ENCODE measurements at places on chromosomes 11 and 22. TPM values are rescaled to one million over a fixed set of nuclear protein-coding genes. Genes with fewer than 3 reads are reported as not detected.

OR5L2 gene
- polyA plus RNA-seq: not detected

- no peak for DNase-seq
Measured at GRCh38 chr11:85680897-85681296, 5.1 kb downstream of the CCDC89 start.

GRCh38 chr11:78193806-78194205, 5.1 kb downstream of the USP35 start:
- no peak for DNase-seq

DNA sequence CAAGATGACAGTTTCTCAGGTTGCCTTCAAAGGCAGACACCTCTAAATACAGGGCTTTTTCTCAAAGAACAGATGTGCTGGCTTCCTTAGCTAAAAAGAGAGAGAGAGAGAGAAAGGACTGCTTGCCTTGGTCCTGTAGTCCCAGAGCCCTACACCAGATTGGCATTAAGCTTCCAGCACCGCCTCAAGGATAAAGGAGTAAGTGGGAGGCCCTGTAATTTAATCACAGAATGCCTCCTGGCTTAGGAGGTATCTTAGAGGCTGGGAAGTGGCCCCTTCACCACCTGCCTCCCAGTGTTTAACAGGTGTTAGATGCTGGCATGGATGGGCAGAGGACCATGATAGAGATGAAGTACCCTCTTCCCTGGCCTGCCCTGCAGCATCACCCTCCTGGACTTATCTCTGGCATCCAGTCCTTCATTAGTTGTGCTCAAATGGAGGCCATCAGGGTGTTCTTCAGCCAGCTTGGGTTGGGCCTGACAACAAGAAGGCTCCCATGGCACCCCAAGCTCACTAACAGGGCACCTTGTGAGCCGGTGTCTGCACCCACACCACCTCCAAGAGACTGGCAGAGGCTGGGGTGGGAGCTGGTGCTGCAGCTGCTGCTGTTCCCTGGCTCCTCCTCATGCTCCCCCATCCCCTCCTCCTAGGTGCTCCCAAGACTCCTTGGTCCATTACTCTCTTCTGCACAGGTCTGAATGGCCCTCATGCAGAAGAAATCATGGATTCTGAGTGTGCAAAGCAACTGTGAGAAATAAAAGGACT, 32.5 kb downstream of the ABCC8 start:
- DNase-seq: no peak

DNA sequence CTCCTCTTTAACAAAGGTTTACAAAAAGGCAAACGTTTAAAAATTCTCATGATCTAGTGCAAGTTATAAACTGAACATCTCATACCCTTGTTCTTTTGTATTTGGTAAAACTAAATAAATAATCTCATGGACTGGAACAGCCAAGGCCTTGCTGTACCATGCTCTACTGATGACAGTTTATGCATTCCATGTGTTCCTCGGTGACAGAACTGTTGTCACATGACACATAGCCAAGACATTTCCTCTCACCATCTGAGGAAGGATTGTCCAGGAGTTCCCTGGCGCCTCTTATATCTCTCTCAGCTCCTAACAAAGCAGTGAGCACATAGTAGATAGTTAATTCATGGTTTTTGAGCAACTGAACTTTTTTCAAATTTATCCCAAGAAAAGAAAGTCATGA, 12.6 kb downstream of the CCDC83 start:
- no peak for DNase-seq

DNA sequence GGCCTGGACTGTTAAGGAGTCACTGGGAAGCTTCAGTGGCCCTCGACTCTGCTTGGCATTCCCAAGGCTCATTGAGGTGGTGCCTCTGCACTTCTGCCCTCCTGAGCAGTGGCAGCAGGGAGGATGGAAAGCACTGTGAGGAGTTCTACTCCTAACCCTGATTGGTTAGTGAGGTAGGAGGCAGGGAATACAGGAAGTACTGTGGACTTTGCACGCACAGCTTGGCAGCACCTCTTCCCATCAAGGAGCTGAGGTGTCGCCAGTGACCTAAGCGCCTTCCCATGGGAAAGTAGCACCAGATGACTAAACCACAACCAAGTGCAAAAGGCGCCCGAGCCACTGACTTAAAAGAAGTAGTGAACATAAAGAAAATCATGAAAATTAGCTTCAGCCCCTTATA, 152.5 kb upstream of the CADM1 start:
- DNase-seq: no peak

- no peak for DNase-seq
Measured at GRCh38 chr22:40434106-40434505, 63.7 kb downstream of the SGSM3 start.
